ENCODE measurements at places on chromosomes 2 and 18.

DNA sequence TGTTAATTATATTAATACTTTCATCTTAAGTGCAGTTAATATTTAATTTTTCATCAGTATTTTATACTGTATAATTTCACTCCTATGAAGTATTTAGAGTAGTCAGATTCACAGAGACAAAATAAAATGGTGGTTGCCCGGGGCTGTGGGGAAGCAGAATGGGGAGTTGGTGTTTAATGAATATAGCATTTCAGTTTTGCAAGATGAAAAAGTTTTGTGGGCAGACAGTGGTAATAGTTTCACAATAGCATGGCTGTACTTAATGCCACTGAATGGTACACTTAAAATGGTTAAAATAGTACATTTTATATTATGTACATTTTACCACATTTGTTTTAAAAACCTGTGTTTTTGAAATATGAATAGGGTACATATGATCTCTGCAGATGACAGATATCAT lies 31.2 kb downstream of the CFAP221 start:
- DNase-seq: no peak

DNA sequence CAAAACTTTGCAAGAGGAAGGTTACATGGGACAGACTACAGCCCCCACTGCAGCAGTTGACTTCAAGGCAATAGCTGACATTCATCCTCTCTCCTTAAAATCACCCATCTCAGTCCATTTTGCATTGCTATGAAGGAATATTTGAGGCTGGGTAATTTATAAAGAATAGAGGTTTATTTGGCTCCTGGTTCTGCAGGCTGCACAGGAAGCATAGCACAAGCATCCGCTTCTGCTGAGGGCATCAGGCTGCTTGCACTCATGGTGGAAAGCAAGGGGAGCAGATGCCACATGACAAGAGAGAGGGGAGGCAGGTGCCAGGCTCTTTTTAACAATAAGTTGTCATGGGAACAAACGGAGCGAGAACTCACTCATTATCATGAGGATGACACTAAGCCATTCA lies 646.0 kb downstream of the ZEB2 start:
- no peak for DNase-seq

GRCh38 chr2:147756069-147756468 lies 88.8 kb upstream of the ACVR2A start:
- DNase-seq: no peak

DNA sequence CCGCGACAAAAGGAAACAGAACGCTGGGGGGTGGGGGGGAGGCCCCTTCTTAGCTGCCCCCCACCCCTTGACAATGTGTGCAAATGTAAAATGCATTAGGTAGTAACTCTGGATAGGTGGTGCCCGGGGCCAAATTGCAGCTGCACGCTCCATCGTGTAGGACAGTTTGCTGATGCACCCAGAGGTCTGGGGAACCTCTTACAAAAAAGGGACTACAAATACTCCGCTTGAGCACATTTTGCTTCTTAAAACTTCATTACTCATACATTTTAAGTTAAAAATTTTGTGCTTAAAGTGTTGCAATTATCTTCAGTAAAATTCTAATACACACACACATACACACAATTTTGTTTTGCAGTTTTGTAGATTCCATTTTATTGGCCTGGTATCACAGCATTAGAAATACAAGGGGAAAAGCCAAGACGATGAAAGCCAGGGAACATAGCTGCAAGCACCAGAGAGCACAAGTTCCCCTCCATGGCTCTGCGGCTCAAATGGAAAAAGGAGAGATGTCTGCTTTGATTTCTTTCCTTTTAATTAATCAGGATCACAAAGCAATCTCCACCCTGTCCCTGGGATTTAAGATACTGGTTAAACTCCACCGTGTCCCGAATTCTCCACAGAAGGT lies 582.1 kb downstream of the ZEB2 start:
- DNase-seq: no peak

DNA sequence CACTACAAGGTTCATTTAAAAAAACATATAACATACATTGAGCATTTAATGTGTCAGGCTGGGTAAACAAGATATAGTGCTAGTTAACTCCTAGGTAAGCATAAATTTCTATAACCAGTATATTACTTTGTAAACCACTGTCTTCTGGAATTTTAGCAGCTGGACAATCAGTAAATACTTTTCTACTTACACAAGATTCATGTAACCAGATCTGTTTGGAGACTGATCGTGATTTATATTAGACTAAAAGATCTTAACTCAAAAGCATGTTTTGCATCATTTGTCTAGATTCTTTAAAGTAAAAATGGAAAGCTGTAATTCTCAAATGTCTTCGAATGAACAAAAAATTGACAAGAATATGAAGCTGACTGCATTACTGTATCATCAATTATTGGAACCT lies 941 bp upstream of the SGO2 start:
- no peak for DNase-seq

- DNase-seq: peak; percentile 74
These were observed 128.0 kb upstream of the MSH6 start for GRCh38 chr2:47654790-47655562.

- DNase-seq: no peak
These were observed 112.9 kb downstream of the CLIP4 start for GRCh38 chr2:29227935-29228675.

DNA sequence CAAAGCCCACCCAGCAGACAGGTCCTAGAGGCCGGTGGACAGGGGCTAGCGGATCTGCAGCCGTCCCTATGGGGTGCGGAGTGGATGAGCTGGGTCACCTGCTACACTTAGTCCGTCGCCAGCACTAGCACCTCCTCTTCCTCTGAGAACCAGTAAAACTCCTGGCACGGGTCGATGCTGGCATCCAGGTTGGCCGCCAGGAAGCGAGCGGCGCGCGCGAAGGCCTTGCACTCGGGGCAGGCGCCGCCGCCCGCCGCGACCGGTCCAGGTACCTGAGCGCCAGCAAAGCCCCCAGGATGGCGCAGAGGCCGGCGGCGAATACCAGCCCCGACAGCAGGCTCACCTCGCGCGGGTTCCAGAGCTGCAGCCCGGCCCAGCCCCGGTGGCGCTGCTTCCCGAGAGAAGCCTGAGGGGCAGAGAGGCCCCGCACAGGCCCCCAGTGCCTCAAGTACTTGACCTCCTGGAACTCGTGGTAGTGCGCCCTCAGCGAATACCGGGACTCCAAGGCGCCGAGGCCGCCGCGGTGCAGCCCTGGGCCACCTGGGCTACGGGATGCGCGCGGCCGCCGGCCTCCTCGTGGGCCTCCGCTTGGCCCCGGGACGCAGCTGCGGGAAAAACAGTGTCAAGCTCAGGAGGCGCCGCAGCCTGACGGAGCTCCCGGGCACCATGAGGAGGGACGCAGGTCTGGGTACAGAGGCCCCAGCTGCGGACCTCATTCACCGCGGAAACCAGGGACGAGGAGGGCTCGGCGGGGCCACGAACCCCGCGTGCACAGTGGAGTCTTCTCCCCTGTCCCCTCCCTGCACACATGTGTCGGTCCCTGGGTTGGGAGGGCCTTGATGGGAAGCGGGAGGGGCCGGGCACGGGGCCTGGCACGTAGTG lies 27.5 kb upstream of the ALPP start:
- no peak for DNase-seq

- DNase-seq: no peak
These were observed 12.8 kb upstream of the TTN start for GRCh38 chr2:178819992-178820391.

DNA sequence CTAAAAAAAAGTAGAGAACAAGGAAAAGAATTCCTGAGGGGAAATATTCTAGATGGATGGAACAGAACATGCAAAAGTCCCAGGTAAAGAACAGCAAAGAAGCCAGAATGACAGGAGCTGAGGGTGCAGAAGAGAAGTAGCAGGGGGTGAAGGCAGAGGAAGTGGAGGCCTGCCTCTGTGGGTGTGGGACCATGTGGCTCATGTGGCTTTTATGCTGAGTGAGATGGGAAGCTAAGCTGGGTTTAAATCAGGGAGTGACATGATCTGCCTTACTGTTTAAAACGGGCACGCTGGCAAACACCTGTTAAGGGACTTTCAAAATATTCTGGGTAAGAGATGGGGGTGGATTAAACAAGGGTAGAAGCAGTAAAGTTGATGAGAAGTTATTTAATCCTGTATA lies 40.0 kb downstream of the GKN2 start:
- DNase-seq: no peak

GRCh38 chr2:79861059-79861374 lies 348.2 kb downstream of the CTNNA2 start:
- no peak for DNase-seq

DNA sequence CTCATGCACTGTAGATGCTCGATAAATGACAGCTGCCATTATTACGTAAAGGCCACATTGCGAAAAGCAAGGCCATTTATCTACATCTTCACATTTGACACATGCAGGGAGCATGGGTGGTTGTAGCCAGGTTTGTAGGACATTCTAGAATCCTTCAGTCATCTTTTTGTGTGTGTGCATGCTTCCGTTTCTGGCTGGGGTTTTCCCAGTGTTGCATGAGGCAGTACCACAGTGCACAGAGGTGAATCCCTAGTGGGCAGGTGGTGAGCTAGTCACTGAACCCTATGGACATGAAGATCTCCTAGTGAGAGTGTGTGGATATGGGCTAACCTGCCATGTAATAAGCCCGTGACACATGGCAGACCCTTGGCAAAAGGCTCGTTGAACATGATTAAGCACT lies 151.8 kb upstream of the SLC14A2 start:
- peak; percentile 12 for DNase-seq

DNA sequence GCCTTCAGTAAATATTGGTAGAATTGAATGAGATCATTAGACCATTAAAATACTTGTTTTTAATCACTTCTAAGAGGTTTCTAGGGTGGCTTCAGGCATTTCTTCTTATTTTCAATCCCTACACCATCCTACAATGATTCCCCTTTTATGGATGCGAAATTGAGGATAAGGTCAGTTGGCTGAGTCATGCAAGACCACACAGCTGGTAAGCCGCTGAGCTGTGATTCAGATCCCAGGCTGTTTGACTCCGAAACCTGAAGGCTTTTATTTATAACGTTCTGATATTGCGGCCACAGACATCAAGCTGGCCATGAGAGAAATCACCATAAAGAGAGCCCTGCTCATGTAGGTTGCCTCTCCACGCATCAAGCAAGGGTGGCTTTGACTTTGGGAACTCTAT lies 133.4 kb downstream of the VAPA start:
- no peak for DNase-seq

GRCh38 chr2:9703085-9703678 lies 72.4 kb upstream of the YWHAQ start:
- DNase-seq: no peak

- DNase-seq: no peak
These were observed 935.9 kb upstream of the LRATD1 start for GRCh38 chr2:13696601-13697000.

DNA sequence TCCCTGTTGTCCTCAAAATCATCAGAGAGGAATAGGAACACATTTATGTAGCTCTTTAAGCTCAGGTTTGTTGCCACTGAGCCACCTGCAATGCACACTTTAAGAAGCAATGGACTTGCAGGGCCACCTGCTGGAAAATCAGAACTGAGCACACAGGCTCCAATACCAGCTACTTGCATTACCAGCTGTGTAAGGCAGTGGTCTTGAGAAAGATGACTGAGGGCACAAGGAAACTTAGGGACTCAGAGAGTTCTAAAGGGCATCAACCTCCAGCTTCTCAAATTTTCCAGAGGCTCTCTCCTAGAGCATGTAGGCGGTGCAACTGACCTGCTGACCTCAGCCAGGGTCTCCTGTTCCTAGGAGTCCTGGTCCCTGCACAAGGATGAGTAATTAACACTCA lies 2.5 kb upstream of the CNDP2 start:
- peak; percentile 72 for DNase-seq

DNA sequence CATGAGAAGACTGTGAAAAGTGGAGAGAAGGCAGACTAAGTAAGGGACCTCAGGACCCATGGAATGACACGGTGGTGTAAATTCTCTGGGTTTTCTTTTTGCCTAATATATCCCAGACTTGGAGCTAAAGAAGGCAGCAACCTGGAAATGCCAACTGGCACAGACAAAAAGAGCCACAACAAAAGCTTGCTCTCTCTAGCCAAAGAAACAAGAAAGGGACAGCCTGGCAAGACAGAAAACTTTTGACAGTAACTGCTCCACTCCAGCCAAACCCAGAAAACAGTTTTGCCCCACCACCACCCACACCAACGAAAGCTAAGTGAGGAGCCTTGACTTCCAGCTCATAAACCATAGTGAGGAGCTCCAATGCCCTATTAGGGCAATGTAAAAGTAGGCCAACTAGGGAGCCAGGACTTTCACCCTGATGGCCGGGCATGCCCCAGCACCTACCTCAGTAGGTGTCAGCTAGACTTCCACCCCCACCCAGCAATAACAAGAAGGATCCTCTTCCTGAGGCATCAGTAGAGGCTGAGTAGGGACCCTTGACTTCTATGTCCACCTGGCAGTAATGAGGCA lies 35.5 kb downstream of the PELI1 start:
- DNase-seq: no peak

DNA sequence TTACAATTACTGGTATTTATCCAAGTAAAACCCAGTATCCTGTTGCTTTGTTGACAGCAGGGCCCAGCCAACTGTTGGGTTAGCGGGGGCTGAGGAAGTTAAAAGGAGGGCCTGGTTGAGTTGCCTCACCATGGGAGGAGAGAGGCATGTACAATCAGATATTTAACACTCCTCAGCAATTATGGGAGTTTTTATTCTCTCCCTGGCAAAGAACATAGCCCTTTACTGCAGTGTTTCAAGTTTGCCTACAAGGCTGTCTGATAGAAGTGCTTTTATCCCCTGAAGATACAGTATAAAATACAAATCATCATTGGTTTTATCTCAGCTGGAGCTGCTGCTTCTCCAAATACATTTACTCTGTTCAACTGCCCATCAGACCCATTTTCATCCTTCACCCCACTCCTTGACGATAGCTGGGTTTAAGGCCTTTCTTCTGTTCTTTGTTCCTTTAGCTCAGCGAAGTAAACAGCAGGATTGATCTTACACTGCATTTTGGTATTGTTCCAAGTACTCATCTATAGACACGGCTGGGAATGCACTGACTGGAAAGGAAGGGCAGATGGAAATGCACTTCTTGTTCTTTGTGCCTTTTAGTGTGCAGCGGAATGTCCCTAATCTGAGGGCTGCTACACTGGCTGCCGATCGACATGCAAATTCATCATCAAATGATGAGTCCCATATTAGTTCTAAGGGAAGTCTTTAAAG lies 402.5 kb upstream of the SPRED2 start:
- no peak for DNase-seq

DNA sequence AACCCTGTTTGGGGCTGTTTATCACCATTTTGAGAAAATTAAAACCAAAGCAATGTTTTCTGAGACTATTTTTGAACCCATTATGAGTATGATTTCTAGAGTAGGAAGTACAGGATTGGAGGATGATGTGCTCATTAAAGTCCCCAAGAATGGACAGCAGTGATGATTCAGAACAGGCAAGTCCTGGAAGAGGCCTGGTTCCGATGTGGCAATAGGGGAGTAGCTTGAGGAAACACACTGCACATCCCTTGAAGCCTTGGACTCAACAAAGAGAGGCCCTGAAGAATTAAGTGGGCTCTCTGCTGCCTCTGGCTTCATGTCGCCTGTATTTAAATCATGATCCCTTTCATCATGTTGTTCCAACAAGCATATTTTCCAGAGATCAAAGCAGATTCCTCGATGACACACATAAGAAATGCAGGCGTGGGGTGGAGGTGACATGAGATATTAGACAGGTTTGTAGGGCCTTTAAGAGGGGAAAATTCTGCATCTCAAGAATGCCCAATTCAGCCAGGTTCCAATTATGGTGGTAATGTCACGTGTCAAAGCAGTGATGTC lies 242.2 kb downstream of the FHOD3 start:
- no peak for DNase-seq
